ENCODE measurements at places on chromosomes 7 and 10.
A peak's percentile ranks its signal among the peaks of the same experiment; 100 is the strongest.

GRCh38 chr7:74401137-74401859 lies 52.4 kb upstream of the GTF2IRD1 start:
- peak; percentile 54 for DNase-seq

DNA sequence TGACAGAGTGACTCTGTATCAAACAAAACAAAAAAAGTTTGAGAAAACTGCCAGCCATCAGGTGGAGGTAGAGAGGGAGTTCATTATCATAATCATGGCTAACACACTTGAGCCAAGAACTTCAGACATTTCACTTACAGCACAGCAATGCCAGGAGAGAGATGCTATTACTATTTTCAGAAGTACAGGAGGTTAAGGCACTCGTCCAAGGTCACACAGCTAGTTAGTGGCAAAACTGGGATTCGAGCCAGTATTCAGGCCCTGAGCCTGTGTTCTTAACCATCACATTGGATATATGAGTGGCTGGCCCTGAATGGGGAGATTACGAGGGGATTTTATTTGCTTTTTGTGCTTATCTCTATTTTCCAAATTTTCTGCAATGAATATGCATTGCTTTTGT lies 24.8 kb upstream of the UNC5B start:
- no peak for DNase-seq

GRCh38 chr7:1719913-1720312 lies 49.8 kb downstream of the ELFN1 start:
- no peak for DNase-seq

DNA sequence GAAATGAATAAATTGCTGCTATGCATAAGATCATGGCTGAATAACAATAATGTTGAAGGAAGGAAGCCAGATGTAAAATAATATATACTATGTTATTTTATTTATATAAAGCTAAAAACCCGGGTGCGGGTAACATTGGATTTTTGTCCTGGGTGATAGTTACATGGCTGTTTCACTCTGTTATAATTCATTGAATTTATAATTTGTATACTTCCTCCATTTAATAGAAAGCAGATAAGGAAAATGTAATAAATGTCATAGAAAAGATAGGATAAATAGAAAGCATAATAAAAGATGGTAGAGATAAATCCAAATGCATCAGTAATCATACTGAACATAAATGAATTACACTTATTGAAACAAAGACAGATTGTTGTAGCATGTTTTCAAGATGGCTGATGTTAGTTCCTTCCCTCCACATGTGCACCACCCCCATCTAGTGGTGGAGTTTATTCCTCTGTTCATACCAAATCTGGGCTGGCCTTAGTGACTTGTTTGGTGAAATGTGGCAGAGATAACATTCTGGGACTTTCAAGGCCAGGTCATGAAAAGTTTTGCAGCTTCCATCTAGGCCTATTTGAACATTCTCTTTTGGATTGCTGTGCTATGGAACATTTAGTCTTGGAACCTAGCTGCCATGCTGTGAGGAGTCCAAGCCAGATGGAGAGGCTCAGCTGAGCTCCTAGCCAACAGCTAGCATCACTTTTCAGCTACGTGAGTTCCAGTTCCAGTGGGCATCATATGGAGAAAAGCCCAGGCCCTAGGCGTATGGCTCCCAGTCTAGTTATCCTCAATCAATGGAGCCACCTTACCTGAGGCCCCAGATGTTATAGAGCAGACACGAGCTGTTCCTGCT lies 46.9 kb downstream of the AHCYL2 start:
- peak; percentile 5 for DNase-seq

- DNase-seq = no peak
These were observed 167.8 kb downstream of the HDAC9 start for GRCh38 chr7:18663321-18663720.

DNA sequence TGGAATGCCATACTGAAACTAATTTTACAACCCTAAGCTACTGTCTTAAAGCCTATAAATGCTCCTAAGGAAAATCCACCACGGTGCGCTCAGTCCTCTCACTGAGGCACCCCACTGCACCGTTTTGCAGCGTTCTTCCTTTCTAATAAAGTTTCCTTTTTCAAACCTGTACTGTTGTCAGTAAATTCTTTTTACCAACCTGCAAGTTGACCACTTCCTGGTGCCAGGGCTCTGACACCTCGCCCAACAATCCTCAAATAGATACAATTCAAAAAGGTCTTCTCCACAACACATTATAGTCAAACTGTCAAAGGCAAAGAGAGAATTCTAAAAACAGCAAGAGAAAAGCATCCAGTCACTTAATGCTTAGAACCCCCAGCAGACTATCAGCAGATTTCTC lies 42.8 kb downstream of the HERPUD2 start:
- DNase-seq = no peak

DNA sequence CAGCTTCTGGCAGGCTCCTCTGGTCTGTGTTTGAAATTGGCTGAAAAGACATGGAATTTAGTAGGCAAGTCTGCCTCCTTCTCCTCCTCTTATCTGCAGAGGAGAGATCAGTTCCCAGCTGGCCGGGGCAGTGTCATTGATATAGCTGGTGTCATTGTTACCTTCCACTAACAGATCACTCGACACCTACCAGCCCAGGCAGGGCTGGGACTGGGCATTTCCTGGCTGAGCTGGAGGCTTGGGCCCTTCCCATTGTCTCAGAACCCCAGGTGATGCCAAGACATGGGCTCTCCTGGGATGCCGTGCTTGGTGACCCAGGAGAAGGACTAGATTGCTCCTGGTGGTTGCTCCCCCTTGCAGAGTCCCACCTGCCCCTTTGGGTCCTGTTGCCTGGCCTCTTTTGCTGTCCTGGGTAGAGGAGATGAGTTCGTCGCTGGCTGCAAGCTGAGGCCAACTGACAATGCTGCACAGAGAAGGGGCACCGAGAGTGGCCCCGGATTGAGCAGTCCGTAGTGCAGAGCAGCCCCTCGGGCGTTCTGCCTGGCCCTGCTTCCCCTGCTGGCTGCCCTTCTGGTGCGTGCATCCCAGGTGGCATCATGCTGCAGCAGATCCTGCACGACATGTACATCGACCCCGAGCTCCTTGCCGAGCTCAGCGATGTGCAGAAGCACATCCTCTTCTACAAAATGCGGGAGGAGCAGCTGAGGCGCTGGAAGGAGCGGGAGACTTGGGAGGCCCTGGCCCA lies at the start of gene SH2D4B:
Gene SH2D4B (plus strand): TSS at position 167 of the 745 bp plus-strand sequence. CDS start 430 bp downstream, at position 597.
- no peak for DNase-seq

- DNase-seq = no peak
These were observed 32.4 kb downstream of the CXCL12 start for GRCh38 chr10:44352316-44353127.

DNA sequence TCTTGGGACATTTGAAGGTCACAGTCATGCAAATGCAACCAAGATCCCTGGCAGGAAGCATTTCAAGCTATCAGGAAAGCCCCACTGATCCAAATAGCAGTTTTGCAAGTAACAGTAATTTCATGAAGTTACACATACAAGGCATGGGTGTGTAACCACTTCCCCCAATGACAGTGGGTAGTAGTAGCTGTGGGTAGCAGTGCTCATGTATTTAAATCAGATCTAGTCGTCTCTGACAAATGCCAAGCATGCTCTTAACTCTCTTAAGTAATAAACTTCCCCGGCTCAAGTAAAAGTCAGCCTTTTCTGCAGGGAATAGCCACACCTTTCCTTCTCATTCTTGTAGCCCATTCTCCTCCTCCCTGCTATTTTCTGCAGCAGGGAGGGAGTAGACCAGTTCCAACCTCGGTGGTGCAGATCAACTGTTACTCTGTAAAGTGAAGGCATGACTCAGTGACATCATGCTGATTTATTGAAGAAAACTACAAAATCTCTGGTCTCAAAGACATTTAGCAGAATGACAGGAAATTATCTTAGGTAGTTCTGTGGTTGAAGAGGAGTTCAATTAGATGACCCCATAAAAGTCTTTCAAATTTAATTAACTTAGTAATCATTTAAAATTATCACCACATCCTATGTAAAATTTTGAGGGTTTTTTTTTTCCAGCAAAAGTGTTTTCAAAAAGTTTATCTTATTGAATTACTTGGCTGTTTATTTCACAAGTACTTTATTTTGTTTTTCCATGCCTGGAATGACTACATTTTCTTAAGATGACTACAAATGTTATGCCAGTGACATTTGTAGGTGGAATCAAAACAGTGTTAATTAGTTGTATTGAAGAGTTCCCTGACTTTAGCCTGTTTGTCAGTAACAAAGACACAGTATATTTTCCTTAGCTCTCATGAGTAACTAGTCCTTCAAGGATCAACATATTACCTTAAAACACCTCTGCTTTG lies 568.3 kb downstream of the INHBA start:
- no peak for DNase-seq

- no peak for DNase-seq
These were observed 10.9 kb upstream of the DMBT1 start for GRCh38 chr10:122549636-122550035.

DNA sequence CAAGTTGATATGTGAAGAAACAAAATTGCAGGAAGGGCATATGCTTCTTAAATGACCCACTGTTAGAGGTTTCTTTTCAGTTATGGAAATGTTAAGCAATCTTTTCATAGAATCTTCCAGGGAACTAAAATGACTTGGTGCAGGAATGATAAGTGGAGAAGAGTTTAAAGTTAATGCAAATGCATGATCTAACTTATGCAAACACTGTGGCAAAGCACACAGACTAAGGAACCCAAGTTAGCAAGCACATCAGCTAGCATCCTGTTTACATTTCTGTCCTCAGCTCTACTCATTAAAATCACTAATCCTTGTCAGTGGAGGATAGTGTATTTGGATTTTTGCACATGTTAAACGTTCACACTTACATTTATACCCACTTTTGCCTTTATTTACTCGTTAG lies 9.3 kb downstream of the CLCN1 start:
- no peak for DNase-seq

GRCh38 chr10:69048103-69048502 lies 39.8 kb upstream of the SRGN start:
- no peak for DNase-seq

DNA sequence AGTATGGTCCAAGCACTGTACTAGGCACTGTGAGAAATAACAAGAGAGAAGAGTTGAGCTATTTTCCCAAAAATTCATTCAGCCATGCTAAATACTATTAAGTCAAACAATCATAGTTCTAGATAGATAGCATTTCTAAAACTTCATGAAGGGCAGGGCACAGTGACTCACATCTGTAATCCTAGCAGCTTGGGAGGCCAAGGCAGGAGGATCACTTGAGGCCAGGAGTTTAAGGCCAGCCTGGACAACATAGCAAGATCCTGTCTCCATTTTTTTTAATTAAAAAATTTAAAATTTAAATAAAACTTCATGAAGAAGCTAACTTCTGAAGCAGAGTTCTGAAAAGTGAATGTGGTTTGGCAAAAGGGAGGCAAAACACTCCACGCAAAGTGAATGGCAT lies 29.9 kb downstream of the USP54 start:
- DNase-seq = no peak

GRCh38 chr10:61923210-61923949 lies 21.9 kb downstream of the ARID5B start:
- no peak for DNase-seq

Measured in stimulated activated CD8-positive, alpha-beta memory T cell treated with anti-CD3 and anti-CD28 coated beads, Interleukin-4, amount 100 ng/mL, for 1 hour (primary cell).